ENCODE measurements at places on chromosomes 13 and 19. TPM values are rescaled to one million over a fixed set of nuclear protein-coding genes. Genes with fewer than 3 reads are reported as not detected.

Gene CLIP3
- 4.4 TPM for total RNA-seq

Gene EPS8L1
- total RNA-seq, result not detected

Gene GPR12
- not detected for total RNA-seq

Gene SH2D3A
- total RNA-seq, result 5.4 TPM

Gene METTL21C
- total RNA-seq, result not detected

Gene HS6ST3
- total RNA-seq, result 1.3 TPM

Gene ATP12A
- total RNA-seq, result not detected

Gene BRME1
- total RNA-seq, result 7.7 TPM

Gene ACER1
- total RNA-seq, result not detected

Gene LMTK3
- 0.52 TPM for total RNA-seq

Gene PLK5
- total RNA-seq, result not detected

Gene LGALS7
- total RNA-seq, result not detected

Gene ZNF428
- total RNA-seq, result 50.3 TPM

Gene SNRNP70
- 316 TPM for total RNA-seq

Gene OR4F17
- total RNA-seq, result not detected

Gene ZNF578
- total RNA-seq, result 17.1 TPM

Gene NALCN
- under 0.01 TPM for total RNA-seq

Gene LRP3
- total RNA-seq, result 22.8 TPM

Gene ZNF582
- total RNA-seq, result 7.5 TPM

Gene S1PR2
- 32.5 TPM for total RNA-seq

Gene SPHK2
- total RNA-seq, result 10.0 TPM

Gene MAG
- total RNA-seq, result not detected

Gene SYMPK
- total RNA-seq, result 32.0 TPM

Gene TSHZ3
- total RNA-seq, result 26.6 TPM

Gene PSG3
- total RNA-seq, result not detected

Gene LYPD5
- 1.2 TPM for total RNA-seq

Gene YJEFN3
- total RNA-seq, result 2.9 TPM

Gene GNA15
- total RNA-seq, result 1.2 TPM

Gene DACH1
- 55.1 TPM for total RNA-seq

Gene IFNL2
- not detected for total RNA-seq

Gene DCT
- total RNA-seq, result 0.88 TPM

Gene ATP1A3
- total RNA-seq, result 0.55 TPM

Gene MAST1
- total RNA-seq, result not detected

Gene RNASEH2A
- 2.3 TPM for total RNA-seq

Gene ZNF154
- total RNA-seq, result 2.0 TPM

Gene CYP4F12
- 41.5 TPM for total RNA-seq

Gene TNNI3
- 0.55 TPM for total RNA-seq

Gene NACC1
- 28.1 TPM for total RNA-seq

Gene MYO1F
- 5.3 TPM for total RNA-seq

Gene SERP2
- total RNA-seq, result 6.4 TPM

Gene PPFIA3
- total RNA-seq, result 8.3 TPM

Gene HIPK4
- not detected for total RNA-seq

Gene CGB1
- total RNA-seq, result not detected
